Tongue (tissue), 3 donors: ENCODE measurements at places on chromosomes 5 and 9.

GRCh38 chr5:122153230-122153629, 23.9 kb downstream of the ZNF474 start:
- DNase-seq = no peak

- no peak for DNase-seq
Observed at GRCh38 chr5:63794979-63795378, 167.3 kb downstream of the HTR1A start.

DNA sequence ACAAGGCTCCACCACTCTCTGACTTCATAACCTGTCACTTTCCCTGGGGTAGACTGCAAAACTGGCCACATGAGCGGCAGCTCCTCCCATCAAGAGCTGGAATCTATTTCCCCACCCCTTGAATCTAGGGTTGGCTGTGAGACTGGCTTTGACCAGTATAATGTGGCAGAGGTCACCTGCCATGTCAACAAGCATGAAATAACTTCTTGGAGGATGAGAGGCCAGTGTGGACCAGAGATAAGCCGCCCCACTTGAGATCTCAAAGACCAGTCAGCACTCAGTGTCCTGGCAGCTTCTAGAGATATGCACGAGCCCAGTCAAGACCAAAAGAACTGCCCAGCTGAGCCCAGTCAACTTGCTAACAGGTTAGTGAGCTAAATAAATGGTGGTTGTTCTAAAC, 59.0 kb downstream of the MARCHF11 start:
- DNase-seq = no peak

- peak; percentile 76 for DNase-seq
Observed at GRCh38 chr9:127144670-127145445, 22.4 kb upstream of the ANGPTL2 start.

- no peak for DNase-seq
Observed at GRCh38 chr5:126315341-126315740, 107.9 kb upstream of the GRAMD2B start.

GRCh38 chr5:129377504-129377903, 82.6 kb upstream of the ADAMTS19 start:
- DNase-seq = no peak
